ENCODE measurements at places on chromosomes 13 and 19.

DNA sequence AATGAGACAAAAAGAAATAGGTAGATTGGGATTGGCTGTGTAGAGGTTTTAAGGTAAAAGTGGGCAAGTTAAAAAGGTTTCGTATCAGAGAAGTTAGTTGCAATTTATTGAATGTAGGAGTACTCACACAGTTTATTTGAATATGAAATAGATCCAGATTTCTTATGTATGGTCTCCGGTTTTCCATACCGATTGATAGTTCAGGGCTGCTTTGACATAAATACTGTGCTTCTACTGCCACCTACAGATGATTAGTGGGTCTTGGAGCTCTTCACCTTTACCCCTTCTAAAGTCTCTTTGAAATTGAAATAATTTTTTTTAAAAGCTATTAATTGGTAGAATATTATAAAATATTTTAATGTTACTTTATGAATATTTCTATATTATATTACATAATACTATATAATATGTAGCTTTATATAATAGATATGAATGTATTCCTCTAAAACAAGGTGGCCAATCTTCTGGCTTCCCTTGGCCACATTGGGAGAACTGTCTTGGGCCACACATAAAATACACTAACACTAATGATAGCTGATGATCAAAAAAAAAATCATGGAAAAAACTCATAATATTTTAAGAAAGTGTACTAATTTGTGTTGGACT lies 7.7 kb upstream of the GPR18 start:
- DNase-seq, result peak; percentile 41

GRCh38 chr13:50073340-50073739 lies 58.1 kb downstream of the KCNRG start:
- no peak for DNase-seq

DNA sequence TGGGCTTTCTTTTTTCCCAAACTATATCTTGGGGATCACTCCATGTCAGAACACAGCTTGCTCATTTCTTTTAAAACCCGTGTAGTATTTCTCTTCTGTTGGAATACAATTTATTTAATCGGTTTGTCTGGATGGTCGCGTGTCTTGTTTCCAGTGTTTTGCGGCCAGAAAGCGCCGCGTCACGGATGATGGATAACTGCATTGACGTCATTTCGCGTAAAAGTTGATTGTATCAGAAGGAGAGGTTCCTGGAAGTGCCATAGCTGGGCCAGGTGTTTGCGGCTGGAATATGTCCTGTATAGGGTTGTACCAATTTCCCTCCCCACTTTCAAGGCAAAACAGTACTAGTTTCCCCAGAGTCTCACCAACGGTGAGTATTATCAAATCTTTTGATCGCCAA lies 9.7 kb downstream of the ACTL9 start:
- DNase-seq, result no peak

DNA sequence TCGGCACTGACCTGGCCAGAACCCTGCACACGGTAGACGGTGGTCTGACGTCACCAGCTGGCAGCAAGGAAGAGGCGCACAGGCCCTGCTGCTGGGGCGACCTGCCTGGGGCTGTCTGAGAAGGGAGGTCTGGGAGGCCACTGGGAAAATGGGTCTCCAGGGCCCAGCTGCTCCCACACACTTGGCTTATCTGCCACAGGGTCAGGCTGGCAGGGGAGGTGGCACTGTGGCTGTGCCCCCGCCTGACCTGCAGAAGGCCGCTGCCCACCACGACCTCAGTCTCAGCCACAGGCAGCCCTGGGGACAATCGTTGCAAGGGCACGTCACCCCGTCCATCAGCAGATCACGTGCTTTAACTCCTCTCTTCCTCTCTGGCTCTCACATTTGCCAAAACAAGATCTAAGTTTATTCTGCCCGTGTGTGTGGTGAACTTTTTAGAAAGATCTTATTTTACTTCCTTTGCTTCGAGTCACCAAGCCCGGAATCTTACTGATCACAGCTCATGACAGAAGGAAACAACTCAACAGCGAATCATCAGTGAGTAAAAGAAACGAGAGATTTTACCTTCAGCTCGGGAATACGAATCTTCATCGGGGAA lies 45.2 kb upstream of the RANBP3 start:
- DNase-seq, result no peak

DNA sequence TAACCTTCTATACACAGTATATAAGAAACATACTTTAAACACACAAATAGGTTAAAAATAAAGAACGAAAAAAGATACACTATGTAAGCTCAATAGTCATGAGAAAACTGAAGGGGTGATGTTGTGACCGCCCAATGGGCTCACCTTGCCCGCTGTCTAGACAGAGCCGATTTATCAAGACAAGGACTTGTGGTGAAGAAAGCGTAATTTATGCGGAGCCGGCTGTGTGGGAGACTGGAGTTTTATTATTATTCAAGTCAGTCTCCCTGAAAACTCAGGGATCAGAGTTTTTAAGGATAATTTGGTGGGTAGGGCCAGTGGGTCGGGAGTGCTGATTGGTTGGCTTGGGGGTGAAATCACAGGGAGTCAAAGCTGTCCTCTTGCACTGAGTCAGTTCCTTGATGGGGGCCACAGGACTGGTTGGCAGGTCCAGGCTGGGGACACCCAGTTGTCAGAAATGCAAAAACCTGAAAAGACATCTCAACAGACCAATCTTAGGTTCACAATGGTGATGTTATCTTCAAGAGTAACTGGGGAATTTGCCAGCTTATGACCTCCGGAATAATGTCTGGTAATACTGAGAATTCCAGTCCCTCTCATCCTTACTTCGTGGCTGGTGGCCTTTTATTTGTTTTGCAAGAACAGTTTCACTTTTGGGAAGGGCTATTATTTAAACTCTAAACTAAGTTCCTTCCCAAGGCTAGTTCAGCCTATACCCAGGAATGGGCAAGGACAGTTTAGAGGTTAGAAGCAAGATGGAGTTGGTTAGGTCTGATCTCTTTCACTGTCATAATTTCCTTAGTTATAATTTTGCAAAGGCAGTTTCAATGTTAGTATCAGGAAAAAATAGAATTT lies 96.6 kb downstream of the UBL3 start:
- no peak for DNase-seq
